ENCODE measurements at places on chromosomes 4 and X. TPM values are rescaled to one million over a fixed set of nuclear protein-coding genes. Genes with fewer than 3 reads are reported as not detected.

DNA sequence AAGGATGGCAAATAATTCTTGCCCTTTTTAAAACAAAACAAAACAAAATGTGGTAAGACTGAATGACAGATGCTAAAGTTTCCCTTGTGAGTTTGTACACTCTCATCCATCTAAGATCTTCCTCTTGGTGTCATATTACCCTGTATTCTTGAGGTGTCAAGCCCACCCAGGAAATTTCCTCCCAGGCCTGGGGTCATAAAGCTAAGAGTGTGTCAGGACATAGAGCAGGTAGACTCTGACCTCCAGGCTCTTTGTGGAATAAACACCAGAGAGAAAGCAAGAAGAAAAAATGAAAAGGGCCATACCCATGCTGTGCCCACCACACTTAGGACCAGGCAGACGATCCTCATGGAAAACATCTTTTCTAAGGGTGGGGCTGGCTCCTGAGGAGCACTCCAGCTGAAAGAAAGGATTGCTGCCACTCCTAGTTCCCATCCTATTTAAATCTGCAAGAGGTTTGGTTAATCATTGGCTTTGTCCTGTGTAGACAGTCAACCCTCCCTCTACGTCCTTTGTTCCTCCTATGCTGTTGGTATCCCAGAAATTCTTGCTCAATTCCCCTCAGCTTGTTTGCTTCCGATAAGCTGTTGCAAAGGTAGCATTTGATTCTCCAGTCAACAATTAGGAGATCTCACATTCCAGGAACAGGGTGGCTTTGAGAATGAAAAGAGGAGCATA is at the start of gene FGA:
Gene FGA (minus strand): TSS at position 414 of the 678 bp plus-strand sequence. CDS start 55 bp downstream, at position 359.
- DNase-seq, result no peak

GRCh38 chrX:70402721-70403120 is 20.4 kb upstream of the GDPD2 start:
- DNase-seq, result no peak

- DNase-seq, result peak; percentile 41
Observed at GRCh38 chr4:153541456-153542096, 75.4 kb downstream of the TMEM131L start.

Gene IL21
- total RNA-seq, result 2.8 TPM

- no peak for DNase-seq
Observed at GRCh38 chr4:88185906-88186305, 27.5 kb upstream of the ABCG2 start.

- no peak for DNase-seq
Observed at GRCh38 chr4:73528171-73528570, 46.6 kb downstream of the AFM start.

Gene ADH1A
- total RNA-seq, result not detected

DNA sequence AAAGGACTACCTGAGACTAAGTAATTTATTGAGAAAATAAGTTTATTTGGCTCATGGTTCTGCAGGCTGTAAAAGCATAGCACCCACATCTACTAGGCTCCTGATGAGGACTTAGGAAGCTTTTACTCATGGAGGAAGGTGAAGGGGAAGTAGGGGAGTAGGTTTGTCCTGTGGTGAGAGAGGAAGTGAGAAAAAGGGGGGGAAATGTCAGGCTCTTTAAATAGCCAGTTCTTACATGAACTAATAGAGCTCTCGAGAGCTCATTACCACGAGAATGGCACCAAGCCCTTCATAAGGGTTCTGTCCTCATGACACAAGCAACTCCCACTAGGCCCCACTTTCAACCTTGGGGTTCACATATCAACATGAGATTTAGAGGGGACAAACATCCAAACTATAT is 125.5 kb upstream of the NRK start:
- no peak for DNase-seq

DNA sequence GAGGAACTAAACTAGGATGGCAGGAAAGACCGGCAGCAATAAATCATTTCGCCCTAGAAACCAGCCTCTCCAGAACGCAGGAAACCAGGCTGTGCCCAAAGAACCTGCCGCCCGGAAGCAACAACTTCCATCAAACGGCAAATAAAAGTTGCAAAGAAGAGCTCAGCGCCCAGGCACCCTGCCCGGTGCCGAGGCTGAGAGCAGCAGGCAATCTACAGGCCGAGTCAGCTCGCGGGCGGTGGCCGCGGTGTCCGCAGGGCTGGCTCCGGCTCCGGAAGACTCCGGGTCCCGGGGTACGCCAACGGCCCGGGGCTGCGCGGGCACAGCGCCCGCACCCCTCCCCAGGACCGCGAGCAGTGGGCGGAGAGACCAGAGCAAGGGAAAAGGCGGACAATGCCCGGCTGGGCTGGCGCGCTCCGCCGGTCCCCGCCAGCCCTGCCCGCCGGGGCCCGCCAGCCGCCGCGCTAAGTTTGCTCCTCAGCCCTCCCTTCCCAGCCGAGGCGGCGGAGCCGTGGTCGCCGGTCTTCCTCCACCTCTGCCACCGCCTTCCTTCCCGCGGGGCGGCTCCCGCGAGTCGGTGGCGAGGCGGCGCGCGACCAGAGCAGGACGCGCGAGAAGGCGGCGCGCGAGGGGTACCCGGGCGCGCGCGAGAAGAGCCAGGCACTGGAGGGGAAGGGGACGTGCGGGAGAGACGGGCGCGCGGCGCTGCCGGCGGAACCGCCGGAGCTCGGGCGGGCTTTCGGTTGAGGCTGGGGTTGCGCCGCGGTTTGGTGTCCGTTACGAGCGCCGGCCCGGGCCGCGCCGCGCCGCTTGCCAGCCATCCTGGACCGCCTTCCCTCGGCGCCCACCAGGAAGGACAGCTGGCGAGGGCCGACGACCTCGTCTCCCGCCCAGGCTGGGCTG is 733 bp downstream of the FRYL start:
- DNase-seq, result peak; percentile 72
